ENCODE measurements at places on chromosomes 5 and 9.

- DNase-seq = no peak
Measured at GRCh38 chr5:170571281-170571731, 67.5 kb downstream of the KCNIP1 start.

- no peak for DNase-seq
Measured at GRCh38 chr9:131119600-131119999, 5.8 kb upstream of the NUP214 start.

GRCh38 chr9:19085295-19085694 lies 17.4 kb downstream of the HAUS6 start:
- DNase-seq = no peak

- no peak for DNase-seq
Measured at GRCh38 chr9:75909776-75910175, 19.3 kb downstream of the PCSK5 start.

- peak; percentile 37 for DNase-seq
Measured at GRCh38 chr5:152271420-152271819, 133.7 kb downstream of the NMUR2 start.

DNA sequence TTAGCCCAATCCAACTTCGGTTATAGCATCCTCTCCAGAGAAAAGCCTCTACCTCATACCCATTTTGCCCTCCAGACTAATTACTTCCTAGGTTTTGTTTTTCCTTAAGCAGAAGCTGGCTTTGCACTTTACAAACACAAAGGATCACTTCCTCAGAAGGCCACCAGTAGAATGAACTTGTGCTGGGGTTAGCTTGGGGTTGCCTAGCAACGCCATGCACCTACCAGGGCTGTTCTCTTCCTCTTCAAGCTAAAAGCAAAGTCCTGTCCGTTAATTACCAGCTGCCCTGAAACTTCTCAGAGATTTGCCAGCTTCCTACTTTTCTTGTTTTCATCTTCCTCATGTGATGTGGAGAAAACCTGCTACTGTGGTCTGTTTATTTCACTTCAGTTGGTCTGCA lies 132.0 kb upstream of the WWC1 start:
- DNase-seq = no peak

GRCh38 chr5:121731377-121731776 lies 120.3 kb upstream of the FTMT start:
- DNase-seq = no peak

DNA sequence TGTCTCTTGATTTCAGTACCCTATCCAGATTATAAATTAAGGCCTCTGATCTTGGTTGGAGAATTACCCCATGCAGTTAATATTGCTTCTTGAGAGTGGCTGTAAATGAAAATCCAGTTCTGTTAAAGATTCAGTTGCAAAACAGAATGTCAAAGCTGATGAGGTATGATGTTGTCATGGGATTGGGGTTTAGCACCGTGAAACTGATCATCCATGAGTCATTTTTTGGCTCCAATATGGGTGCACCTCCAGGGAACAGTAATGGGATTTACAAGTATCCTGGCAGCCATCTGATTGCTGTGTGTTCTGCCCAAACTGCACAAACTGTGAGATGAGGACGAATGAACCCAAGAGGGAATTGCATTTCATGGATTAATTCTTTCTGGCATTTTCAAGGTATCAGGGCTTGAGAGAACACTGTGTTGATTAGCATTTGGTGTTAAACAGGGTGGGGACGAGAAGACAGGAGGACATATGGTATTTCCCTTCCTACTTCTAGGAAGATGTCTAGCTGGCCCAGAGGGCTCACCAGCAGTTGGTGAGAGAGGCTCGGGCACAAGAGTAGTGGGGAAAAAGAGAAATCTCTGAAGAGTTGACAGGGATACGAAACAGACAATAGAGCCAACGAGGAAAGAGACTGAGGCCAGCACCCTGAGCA lies 214.7 kb downstream of the GAS1 start:
- DNase-seq = no peak

DNA sequence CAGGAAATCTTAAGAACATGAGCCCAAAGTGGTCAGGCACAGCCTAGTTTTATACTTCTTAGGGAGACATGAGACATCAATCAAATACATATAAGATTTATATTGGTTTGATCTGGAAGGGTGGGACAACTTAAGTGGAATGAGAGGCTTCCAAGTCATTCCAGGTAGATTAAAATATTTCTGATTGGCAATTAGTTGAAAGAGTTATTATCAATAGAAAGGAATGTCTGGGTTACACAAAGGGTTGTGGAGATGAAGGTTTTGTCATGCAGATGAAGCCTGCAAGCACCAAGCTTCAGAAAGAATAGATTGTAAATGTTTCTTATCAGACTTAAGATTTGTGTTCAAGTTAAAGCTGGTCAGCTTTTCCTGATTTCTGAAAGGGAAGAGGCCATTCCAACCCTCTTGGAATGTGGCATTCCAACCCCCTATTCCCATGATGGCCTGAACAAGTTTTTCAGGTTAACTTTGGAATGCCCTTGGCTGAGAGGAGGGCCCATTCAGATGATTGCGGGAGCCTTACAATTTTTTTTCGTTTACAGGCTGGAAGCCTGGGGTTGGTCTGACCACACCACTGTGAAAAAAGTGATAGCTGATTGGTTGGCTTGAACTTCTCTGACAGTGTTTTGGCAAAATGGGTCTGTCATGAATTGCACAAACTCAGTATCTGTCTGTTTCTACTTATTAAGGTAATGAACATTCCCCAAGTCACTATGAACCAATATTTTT lies 245.6 kb upstream of the RAI14 start:
- DNase-seq = no peak

GRCh38 chr9:137435980-137436760 lies 5.0 kb downstream of the ENTPD8 start:
- DNase-seq = no peak

Measured in hippocampal formation (tissue), 2 donors.